ENCODE measurements at places on chromosomes 3 and 15.

DNA sequence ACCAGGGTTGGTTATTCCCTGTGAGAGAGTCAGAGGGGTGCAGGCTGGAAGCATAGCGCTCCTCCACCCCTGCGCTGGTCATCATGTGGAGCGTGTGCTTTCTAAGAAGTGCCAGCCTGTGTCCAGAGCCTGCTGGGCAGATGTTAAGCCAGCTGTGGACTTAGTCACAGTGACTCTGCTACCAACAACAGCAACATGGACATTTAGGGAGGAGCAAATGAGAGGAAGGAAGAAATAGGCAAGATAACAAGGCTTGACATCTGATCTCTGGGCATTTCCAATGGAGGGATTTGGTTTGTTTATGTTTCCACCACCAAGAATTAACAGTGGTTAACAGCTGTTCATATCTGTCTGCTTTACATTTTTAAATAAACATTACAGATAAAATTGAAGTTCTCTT lies 36.4 kb upstream of the MYZAP start:
- no peak for DNase-seq

GRCh38 chr3:87796137-87796842 lies 262.5 kb downstream of the CGGBP1 start:
- peak; percentile 59 for DNase-seq

GRCh38 chr3:146163584-146163983 lies 2.6 kb upstream of the PLOD2 start:
- peak; percentile 88 for DNase-seq

DNA sequence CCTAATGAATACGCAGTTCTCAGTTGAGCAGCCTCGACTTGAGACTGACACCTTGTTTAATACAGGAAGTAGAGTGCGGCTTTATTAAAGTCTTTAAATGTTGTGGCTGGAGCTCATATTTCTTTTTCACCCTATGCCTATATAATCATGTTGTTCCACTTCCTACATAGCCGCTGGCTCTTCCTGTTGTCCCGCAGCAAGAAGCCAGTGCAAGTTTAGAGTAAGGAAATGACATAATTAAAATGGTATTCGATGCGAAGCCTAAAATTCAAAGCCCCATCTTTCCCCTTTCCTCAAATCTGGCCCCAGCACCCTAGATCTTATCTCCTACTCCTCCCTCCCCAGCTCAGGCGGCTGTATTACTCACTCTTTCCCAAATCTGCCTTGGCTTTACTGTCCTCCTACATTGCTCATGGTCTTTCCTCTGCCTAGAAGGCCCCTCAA lies 7.5 kb upstream of the PHLDB2 start:
- peak; percentile 90 for DNase-seq

DNA sequence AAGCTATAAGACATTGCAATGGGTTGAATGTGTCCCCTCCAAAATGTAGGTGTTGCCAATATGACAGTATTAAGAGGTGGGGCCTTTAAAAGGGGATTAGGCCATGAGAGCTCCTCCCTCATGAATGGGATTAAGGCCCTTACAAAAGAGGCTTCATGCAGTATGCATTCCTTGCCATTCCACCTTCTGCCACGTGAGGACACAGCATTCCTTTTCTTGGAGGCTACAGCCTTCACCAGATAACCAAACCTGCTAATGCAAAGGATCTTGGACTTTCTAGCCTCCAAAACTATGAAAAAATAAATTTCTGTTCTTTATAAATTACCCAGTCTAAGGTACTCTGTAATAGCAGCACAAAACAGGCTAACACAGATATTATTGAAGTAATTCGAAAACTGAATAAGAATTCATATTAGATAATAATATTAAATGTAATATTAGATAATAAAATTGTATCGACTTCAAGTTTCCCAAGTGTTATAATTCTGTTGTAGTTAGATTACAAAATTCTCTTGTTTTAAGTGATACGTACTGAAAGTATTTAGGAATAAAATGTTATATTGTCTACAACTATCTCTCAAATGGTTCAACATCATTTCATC lies 29.4 kb upstream of the ATP8B4 start:
- peak; percentile 76 for DNase-seq

DNA sequence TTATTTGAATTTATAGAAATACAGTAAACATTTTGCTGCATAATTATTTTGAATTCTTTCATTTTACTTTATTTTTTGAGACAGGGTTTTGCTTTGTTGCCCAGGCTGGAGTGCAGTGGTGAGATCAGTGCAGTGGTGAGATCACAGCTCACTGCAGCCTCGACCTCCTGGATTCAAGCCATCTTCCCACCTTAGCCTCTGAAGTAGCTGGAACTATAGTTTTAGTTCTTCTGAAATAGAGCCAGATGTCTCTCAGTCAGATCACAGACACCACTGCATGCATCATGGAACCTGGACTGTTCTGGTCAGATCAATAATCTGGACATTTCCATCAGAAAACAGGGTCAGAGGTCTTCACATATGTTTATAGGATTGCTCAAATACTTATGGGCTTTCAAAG lies 7.9 kb downstream of the RPLP1 start:
- no peak for DNase-seq

- no peak for DNase-seq
These were observed 2.1 kb downstream of the ACVR2B start for GRCh38 chr3:38455639-38456430.

- DNase-seq: no peak
These were observed 11.7 kb upstream of the TCF12 start for GRCh38 chr15:56906766-56907165.

- DNase-seq: no peak
These were observed 204.9 kb downstream of the STAG1 start for GRCh38 chr3:136547293-136547692.

- no peak for DNase-seq
These were observed 396.1 kb upstream of the ROBO2 start for GRCh38 chr3:76643623-76644304.

GRCh38 chr3:147589016-147589415 lies 179.9 kb downstream of the ZIC1 start:
- DNase-seq: no peak

DNA sequence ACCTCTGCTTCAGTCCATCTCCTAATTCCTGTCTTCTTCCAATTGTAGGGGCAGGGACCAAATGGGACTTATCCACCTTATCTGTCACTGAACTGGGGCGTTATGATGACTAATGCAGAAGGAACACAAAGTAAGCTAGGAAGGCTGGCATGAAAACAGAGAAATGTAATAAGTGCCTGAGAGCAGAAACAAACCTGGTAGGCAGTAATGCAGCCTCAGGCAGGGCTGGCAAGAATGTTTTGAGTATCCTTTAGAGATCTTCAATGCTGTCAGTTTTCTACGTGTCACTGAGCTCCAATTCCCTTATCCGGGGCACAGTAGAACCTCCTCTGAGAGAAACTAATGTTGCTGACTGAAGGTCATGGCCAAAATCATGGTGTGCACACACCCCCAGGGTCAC lies 246.2 kb upstream of the TBL1XR1 start:
- peak; percentile 78 for DNase-seq

DNA sequence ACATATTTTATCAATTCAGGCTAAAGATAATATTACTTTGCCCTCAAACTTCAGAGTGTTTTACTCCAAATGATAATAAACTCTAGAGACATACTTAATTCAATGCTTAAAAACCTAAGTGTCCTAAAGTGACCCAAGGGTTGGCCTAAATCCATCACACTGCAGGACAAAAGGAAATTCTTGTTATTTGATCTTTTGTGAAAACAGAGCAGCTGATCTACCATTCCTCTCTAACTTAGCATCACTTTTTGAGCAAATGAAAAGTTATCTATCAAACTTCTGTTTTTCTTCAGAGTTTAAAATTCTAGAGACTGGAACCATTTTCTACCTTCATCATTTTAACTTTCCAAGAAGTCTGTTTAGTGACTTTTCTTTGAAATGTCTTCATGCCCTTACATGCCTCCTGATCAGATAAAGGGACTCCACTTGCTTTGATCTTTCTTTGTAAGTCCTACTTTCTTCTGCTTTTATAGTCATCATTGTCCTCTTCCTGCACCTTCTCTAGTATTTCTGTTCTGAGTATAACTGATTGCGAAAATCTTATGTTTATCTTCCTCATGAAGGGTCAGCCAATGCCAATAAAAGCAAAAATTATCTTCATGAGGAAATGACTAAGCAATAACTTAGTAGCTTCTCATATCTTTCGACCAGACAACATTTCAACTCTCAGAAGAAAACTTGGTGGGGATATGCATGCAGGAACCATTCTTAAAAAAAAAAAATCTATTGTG lies 378.7 kb upstream of the TGFBR2 start:
- DNase-seq: peak; percentile 83

GRCh38 chr3:31250116-31250777 lies 282.5 kb upstream of the STT3B start:
- DNase-seq: no peak

DNA sequence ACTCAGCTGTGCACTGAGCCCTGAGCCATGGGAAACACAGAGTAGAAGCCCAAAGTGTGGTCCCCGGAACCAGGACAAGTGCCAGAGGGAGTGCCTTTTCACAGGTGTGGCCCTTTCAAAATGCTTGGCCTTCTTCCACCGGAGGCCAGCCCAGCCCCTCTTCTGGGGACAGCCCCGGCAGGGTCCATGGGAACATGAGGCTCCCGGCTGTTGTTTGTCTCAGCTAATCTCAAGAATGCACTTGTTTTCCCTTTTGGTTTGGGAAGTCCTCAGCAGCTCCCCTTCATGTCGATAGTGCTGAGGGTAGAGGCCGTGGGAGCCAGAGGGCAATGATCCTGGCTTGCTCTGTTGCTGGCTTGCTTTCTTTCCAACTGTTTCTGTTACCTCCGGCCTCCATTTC lies 91.1 kb upstream of the MRPS22 start:
- DNase-seq: no peak

GRCh38 chr15:79380755-79381497 lies 51.2 kb upstream of the MINAR1 start:
- DNase-seq: peak; percentile 64

GRCh38 chr3:125310623-125311081 lies 64.5 kb downstream of the ZNF148 start:
- DNase-seq: no peak

DNA sequence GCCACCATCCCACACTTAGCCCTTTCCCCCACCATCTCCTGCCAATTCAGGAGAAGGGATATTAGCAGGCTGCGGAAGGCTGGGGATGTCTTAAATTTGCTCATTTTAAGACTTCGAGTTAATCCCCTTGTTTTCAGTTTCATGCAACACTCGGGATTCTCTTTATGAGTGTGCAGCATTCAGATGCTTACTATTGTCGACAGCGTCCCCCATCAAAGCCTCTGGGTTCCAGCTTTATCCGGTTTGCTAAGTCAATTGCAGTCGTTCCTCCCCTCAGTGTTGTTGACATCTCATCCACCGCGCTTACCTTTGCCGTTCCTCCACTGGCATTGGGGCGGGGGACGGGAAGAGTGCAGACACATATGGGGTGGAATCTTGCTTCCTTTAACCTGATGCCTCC lies 220.2 kb downstream of the VPS13C start:
- DNase-seq: no peak

DNA sequence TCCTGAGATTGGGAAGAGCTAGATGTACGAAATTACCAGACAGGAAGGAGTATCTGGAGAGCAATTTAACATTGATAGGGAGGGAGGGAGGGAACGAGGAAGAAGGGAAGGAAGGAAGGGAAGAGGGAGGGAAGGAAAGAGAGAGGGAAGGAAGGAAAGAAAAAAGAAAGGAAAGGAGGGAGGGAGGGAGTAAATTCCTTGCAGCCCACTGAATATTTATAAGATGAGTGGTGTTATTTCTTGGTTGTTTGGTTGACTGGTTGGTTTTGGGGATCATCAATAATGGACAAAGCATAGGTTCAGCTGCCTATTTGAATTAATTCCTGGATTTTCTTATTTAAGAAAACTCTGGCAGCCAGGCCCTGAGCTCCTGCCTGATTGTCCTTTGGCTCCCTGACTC lies 15.5 kb upstream of the TSEN2 start:
- no peak for DNase-seq

- DNase-seq: no peak
These were observed 25.3 kb downstream of the STARD5 start for GRCh38 chr15:81298611-81299010.

GRCh38 chr15:52765785-52766184 lies 24.4 kb downstream of the ONECUT1 start:
- DNase-seq: no peak

GRCh38 chr3:40189118-40189517 lies 120.4 kb upstream of the EIF1B start:
- DNase-seq: no peak

GRCh38 chr3:178325330-178325729 lies 210.9 kb upstream of the KCNMB2 start:
- no peak for DNase-seq

DNA sequence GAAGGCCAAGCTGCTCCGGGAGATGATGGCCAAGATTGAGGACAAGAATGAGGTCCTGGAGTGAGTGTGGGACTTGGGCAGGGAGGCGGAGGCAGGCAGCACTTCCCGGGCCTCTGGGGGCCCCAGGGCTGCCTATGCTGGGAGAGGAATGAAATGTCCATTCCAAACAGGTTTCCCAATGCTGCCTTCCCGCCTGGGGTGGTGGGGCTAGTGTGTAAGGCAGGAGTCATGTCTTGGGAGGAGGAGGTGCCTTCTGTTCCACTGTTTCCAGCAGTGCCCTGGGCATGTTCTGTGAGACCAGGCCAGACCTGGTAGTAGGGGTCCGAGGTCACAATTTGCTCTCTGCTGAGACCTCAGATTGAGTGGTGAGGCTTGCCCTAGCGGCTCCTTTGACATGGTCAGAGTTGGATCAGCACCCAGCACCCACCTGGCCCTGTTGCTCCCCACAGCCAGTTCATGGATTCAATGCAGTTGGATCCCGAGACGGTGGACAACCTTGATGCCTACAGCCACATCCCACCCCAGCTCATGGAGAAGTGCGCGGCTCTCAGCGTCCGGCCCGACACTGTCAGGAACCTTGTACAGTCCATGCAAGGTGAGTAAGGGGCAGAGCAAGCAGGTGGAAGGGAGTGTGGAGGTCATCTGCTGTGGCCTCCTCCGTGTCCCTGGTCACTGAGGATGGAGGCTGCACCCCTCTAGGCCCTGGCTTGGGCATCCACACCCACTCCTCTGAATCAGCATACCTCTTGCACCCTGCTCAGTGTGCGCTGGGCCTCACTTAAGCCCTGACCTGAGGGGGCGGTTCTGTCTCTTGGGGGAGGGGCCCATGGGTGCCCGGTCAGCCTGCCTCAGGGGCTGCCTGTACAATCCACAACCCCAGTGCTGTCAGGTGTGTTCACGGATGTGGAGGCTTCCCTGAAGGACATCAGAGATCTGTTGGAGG lies 27.3 kb downstream of the PTPN23 start:
- DNase-seq: no peak

DNA sequence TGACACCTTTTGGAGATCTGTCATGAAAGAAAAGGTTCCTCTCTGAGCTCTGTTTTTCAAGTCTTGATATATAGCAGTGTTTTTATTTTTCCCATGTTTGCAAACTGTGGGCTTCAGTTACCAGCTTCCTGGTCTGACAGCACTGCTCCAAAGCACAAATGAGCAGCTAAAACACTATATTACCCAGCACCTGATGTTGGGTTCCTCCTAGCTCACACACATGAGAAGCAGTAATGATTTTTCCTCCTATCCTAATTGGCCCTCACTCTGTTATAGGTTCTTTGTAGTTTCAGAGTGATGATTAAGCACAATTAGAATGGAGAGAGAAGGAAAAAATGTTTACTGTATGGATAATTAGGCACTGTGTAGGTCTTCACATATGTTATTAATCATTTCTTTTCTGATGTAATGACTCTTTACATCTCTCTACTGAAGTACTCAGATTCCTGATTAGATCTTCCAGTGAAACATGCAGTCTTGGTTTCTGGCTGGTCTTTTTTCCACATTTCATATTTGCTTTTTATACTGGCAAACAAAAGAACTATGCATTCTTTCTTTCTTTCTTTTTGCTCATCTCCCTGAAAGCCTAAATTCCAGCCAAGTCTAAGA lies 939.7 kb downstream of the NSUN3 start:
- DNase-seq: no peak

GRCh38 chr3:169662132-169662842 lies 1.2 kb downstream of the MECOM start:
- DNase-seq: peak; percentile 54
